ENCODE measurements at places on chromosomes 2 and 18.

GRCh38 chr2:192700934-192701333, 506.2 kb upstream of the TMEFF2 start:
- no peak for DNase-seq

- DNase-seq = no peak
Observed at GRCh38 chr2:54909001-54909400, 141.2 kb downstream of the RTN4 start.

DNA sequence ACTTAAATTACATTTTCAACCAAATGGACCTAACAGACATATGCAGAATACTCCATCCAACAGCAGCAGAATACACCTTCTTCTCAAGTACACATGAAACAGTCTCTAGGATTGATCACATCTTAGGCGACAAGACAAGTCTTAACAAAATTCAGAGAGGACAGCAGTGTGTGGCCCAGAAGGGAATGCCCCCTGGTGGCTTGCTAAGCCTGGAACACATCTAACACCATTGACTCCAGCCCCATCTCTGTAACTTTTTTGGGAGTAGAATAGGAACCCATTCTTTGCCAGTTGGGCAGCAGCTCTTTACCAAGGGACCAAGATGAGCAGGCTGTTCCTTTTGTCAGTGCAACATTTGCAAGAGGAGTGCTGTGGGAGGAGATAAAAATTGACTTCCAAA, 249.9 kb downstream of the PLCL1 start:
- DNase-seq = peak; percentile 26

- peak; percentile 33 for DNase-seq
Observed at GRCh38 chr2:215900203-215900611, 113.1 kb downstream of the MREG start.

DNA sequence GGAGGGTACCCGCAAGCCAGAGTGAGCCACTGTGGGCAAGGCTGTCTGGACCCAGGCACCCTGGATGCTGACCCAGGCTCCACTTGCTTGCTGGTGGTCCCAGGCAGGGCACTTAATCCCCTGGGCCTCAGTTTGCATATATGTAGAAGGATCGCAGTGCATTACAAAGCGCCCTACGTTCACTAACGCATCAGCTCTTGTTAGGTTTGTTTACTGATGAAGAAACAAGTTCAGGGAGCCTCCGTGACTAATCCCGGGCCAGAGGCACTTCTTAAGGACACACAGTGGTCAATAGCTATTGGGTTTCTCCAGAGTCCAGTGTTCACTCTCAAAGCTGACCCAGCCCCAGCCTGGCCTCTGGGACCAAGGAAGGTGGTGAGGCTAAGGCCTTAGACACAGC, 70.2 kb downstream of the LBH start:
- DNase-seq = peak; percentile 45
